ENCODE measurements at places on chromosomes 16 and 17.

DNA sequence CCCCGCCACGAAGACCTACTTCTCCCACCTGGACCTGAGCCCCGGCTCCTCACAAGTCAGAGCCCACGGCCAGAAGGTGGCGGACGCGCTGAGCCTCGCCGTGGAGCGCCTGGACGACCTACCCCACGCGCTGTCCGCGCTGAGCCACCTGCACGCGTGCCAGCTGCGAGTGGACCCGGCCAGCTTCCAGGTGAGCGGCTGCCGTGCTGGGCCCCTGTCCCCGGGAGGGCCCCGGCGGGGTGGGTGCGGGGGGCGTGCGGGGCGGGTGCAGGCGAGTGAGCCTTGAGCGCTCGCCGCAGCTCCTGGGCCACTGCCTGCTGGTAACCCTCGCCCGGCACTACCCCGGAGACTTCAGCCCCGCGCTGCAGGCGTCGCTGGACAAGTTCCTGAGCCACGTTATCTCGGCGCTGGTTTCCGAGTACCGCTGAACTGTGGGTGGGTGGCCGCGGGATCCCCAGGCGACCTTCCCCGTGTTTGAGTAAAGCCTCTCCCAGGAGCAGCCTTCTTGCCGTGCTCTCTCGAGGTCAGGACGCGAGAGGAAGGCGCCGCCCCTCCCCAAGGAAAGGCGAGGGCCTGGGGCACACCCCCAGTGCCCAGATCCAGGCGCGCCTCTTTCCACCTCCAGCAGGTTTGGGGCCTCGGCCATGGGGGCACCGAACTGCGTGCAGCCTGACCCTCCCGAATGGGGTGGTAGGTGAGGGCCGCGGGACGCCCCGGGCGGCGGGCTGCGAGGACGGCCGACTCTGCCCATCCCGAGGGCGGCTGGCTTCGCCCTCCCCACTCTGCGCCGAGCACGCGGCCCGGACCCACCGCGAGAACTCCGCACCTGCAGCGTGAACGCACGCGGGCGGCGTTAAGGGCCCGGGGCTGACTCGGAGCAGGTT lies 664 bp downstream of the HBQ1 start:
- DNase-seq: peak; percentile 81

DNA sequence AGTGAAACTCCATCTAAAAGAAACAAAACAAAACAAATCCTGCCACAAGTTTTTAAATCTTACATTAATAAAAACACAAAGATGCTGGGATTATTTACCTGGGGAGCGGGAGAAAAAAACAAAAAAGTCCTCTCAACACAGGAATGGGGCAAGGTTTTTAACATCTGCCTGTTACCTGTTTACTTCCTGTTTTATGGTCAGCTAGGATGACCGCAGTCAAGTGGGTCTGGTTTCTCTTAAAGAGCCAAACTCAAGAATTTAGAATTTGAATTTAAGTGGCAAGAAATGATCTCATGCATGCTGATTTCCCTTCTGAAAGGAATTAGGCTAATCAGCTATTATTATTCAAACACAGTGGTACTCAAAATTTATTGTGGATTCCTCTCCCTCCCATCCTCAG lies 39.7 kb upstream of the TBC1D3K start:
- DNase-seq: no peak

DNA sequence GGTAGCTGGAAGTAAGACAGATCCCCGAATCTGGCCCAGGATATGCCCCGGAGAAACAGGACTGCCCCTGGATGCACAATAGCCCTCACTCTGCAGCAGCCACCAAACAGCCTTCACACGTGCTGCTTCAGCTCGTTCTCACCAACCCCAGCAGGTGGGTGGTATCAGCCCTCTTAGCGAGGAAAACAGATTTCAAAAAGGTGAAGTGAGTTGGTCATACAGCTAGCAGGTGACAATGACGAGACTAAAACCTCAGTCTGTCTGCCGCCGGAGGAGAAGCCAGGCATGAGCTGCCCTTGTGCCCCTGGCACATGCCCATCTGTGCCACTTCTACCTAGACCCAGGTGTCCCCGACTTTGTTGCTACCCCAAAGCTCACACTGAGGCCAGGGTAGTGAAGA lies 92.4 kb downstream of the YPEL2 start:
- no peak for DNase-seq

GRCh38 chr16:57185446-57185944 lies 344 bp downstream of the PSME3IP1 start:
- DNase-seq: peak; percentile 33

- DNase-seq: no peak
Observed at GRCh38 chr16:68090130-68090529, 5.0 kb downstream of the NFATC3 start.

DNA sequence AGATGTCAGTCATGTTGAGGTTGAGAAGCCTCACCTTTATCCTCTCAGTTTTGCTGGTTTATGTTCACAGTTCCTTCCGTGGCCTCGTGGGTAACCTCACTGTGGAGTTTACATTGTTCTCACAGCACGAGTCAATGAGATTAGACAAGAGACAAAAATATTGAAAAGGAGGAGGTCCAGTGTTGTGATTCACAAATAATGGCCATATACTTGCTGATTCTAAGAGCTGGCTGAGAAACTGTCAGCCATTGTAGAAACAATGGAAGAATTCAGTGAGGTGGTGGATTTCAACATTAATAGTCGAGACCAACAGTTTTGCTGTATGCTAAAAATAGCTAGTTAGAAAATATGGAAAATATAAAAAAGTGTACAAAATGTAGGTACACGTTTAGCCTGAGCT lies 176.4 kb upstream of the WSCD1 start:
- no peak for DNase-seq

DNA sequence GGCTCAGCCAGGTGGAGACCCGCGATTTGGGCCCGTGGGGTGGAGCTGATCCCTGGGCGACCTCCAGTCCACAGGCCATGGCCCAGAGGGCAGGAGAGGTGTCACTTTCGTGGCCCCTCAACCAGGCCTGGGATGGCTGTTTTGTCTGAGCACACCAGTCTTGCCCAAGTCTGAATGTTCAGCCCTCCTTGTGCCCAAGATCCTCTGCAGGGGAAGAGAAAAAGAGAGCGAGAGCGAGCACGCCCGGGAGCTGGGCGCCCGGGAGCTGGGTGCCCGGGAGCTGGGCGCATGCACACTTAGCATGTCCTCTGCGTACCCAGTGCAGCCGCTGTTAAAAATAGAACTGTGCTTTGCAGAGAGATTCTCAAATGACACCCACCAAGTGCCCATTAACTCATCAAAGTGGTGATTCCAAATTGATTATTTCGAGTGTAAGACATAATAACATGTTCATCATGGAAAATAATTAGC lies 403.3 kb upstream of the TNRC6C start:
- no peak for DNase-seq

DNA sequence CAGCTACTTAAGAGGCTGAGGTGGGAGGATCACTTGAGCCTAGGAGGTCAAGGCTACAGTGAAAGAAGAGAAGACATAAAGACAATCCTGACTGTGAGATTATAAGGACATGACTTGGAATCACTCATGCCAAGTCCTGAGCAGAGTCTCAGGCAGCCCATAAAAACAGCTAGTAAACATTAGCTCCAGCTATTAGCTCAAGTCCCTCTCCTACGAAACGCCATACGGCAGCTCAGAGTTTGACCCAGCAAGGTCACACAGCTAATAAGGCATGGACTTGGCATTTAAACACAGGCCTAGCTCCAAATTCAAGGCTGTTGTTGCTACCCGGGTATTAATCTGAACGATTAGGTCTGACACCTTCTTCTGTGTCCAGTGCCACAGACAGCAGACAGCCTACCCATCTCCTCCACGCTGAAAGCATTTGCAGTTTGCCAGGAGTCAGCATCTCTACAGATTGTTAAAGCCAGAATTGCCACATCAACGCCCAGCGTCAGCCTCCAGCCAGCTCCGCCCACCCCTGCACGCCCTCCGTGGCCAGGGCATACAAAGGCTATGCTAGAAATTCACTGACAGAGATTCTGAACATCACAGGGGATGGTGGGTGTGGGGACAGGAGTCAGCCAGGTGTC lies 9.9 kb upstream of the TMEM114 start:
- no peak for DNase-seq

GRCh38 chr17:8324132-8324531 lies 14.1 kb downstream of the ARHGEF15 start:
- no peak for DNase-seq

DNA sequence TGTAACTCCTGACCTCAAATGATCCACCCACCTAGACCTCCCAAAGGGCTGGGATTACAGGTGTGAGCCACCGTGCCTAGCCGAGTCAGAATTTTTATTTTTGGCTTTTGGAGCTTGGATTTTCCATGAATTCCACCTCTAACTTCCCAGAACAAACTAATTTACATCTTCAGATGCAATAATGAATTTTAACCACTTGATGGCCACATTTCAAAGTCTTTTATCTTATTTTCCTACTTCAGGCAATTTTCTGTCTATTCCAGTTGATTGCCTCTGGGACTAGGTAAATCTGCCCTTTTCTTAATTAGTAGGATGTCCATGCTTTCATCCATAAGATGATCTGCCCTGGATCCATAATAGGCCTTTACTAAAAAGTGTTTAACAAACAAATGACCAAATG lies 156.4 kb upstream of the ANKFN1 start:
- DNase-seq: no peak

DNA sequence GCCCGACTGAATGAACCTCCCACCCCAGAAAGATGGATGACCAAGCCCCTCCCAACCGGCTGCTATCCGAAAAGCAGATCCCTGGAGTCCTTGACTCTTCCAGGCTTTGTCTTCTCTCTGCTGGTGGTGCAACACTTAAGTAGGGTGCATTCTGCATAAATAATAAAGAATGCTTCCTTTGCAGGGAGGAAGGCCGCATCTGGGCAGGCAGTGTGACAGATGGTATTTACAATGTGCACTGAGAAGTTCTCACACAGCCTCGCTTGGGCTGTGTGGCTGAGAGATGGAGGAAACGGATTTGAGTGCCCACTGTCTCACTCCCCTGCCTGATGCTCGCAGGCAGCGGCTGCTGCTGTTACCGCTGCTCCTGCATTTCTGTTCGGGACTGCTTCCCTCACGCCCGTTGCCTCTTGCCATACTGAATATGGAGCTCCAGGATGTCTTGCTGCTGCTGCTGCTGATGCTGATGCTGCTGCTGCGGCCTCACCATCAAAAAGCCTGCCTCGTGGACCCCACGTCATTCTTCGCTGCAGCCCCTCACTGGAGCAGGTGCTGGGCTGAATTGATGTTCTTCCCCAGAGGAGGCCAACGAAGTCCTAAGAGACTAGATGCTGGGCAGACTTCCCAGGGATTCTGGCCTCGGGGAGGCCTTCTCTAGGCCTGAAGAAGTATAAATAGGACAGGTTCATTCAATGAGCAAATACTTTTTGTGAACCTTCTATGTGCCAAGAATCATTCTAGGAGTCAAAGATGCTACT lies 7.1 kb upstream of the RHBDL3 start:
- no peak for DNase-seq

GRCh38 chr17:3594051-3594800 lies 15.0 kb downstream of the TRPV1 start:
- no peak for DNase-seq

DNA sequence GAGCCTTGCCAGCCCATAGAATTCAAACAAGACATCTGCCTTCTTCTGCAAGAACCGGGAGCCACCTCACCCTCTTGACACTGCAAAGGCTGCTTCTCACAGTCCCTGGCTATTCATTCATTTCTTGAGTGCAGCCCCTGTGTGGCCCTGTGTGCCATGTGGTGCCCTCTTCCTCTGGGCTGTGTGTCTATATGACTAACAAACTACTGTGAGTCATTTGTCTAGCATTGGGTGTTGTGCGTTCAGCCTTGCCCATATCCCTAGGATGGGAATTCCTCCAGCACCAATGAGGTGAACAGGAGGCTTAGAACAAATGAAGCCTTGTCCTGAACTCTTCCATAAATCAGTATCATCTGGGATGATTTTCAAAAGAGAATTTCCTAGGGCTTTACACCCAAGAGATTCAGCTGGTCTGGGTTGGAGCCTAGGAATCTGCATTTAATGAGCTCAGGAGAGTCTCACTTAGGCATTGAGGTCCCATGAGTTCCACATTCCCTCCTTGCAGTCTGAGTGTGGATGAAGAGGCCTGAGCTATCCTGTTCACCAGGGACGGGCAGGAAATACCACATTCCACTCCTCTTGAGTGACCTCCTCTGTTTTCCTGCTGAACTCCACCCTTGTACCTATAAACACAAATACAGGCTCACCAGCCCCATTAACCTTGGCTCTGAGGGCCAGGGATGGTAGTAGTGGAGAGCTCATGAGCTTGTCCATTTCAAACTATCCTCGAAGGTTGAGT lies 308.7 kb upstream of the N4BP1 start:
- no peak for DNase-seq

DNA sequence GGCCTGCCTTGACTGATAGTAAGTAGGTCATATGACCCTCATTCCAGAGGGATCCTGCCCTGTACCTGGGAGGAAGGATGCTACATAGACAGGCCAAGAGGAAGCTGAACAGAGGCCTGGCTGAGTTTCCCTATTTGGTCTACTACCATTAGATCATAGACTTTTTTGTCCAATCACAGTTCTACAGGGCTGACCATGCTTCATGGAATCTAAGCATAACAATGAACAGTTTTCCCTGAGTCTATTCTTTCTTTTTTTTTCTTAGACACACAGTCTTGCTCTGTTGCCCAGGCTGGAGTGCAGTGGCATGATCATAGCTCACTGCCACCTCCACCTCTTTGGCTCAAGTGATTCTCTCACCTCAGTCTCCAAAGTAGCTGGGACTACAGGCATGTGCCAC lies 3.9 kb downstream of the GPR179 start:
- no peak for DNase-seq

GRCh38 chr17:20154286-20155000 lies 145.3 kb downstream of the SPECC1 start:
- DNase-seq: no peak

DNA sequence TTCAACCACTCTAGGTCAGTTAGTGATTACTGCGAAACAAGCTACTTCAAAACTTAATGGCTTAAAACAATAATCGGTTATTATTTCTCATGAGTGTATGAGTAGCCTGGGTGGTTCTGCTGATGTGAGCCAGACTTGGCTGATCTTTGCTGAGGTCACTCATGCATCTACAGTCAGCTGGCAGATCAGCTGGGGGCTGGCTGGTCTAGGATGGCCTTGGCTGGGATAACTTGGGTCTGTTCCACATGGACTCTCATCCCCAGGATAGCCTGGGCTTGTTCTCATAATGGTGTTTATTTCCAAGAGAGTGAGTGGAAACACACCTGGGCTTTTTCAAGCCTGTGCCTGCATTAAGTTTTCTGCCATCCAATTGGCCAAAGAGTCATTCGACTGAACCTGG lies 13.0 kb downstream of the CCDC182 start:
- DNase-seq: no peak

DNA sequence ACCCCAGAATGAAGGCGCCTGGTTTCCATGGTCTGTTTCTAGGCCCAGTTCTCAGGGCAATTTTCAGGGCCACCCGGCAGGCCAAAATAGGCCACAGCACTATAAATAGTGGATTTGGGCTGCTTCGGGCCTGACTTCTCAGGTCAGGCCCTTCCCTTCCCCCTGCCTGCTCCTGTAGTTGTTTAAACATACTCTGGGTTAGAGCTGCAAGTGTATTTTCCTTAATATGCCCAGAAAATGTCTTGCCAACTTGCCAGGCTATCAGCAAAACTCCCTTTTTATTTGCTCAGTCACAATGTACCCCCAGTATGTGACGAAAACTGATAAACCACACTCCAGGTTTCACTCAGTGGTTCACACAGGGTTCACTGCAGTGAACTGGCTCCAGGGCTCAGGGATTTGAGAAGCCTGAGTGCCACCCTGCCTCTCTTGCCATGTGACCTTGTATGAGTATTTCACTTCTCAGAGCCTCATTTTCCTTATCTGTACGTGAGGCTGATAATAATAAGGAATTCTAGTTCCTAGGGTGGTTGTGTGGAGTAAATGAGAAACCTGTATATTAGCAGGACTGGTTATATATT lies 76.5 kb downstream of the GPRC5B start:
- DNase-seq: no peak

- DNase-seq: no peak
Observed at GRCh38 chr17:40818343-40818732, 4.1 kb downstream of the KRT10 start.

Measured in activated T-cell treated with anti-CD3 and anti-CD28 coated beads for 1 hour (primary cell).